Cardiac muscle cell (in vitro differentiated cells and primary cell): ENCODE measurements at places on chromosomes 2 and 18.
A peak's percentile ranks its signal among the peaks of the same experiment; 100 is the strongest.

GRCh38 chr2:150234787-150235446 lies 252.6 kb downstream of the RND3 start:
- no peak overlapping the region for H3K27ac ChIP-seq
- H3K4me3 ChIP-seq: no peak overlapping the region
- DNase-seq: peak; percentile 83
- H3K27me3 ChIP-seq: no peaks in the 10 kb centered on the region

DNA sequence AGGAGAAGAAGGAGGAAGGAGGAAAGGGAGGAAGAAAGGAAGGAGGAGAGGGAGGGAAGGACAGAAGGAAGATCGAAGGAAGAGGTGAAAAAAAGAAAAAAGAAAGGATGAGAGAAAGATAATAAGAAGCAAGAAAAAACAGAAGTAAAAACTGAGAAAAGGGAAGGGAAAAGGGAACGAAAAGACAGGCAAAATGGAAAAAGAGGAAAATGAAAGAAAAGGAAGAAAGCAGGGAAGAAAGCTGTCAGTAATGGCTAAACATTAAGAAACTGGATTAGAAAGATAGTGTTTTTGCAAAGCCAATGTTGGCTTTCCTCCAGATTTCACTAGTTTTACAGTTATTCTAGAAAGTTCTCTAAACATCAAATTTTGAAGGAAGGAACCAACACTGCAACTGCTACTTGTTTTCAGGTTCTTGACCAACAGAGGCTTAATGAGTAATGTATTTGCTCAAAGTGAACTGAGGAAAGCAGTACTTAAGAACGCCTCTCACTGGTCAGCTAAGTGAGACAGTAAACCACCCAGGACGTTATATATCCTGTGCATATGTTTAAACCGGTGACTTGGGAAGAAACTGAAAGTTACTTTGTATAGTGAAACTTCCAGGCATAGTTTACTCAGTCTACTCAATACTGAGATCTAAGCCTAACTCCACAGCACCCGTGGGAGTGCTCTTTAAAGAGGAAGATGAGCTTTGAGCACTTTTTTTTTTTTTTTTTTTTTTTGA lies 286.2 kb upstream of the TRIB2 start:
- no peak overlapping the region for H3K4me3 ChIP-seq
- no peak for DNase-seq
- H3K27me3 ChIP-seq: no peaks in the 10 kb centered on the region

- no peaks in the 10 kb centered on the region for H3K27me3 ChIP-seq
- H3K27ac ChIP-seq: no peak overlapping the region
- peaks cover 21% of the 10 kb centered on the region for H3K4me1 ChIP-seq
- no peaks in the 10 kb centered on the region for H3K36me3 ChIP-seq
Observed at GRCh38 chr2:143586119-143586518, 456.9 kb downstream of the ARHGAP15 start.

GRCh38 chr2:183093857-183094657 lies 15.5 kb downstream of the DUSP19 start:
- no peak overlapping the region for H3K4me3 ChIP-seq
- H3K36me3 ChIP-seq: no peaks in the 10 kb centered on the region
- no peaks in the 10 kb centered on the region for H3K27me3 ChIP-seq
- DNase-seq: no peak
- H3K27ac ChIP-seq: no peak overlapping the region

GRCh38 chr18:24603151-24603550 lies 142.7 kb downstream of the HRH4 start:
- DNase-seq: peak; percentile 24
- H3K4me3 ChIP-seq: no peak overlapping the region
- no peaks in the 10 kb centered on the region for H3K27me3 ChIP-seq

- no peaks in the 10 kb centered on the region for H3K36me3 ChIP-seq
- H3K4me3 ChIP-seq: no peak overlapping the region
- no peaks in the 10 kb centered on the region for H3K27me3 ChIP-seq
- no peak overlapping the region for H3K27ac ChIP-seq
Observed at GRCh38 chr2:200171731-200172482, 134.6 kb upstream of the SPATS2L start.

DNA sequence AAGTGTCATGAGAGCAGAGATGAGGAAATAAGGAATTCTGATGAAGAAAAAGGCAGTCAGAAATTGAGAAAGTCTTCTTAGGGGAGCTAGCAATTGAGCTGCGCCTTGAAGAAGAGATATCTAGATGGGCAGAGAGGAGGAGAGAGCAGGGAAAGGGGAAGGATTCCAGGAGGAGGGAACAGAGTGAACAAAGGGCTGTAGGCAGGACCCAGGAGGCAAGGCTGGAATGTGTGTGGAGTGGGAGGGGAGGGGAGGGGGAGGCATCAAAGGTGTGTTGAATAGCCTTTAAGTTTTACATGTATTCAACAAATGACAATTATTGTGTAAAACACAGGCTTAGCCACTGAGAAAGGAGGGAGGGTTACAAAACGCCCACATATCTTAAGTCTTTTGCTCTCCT lies 164.5 kb downstream of the TDRD15 start:
- no peak overlapping the region for H3K4me3 ChIP-seq
- DNase-seq: no peak
- no peak overlapping the region for H3K27ac ChIP-seq
- no peaks in the 10 kb centered on the region for H3K36me3 ChIP-seq
- peaks cover 9% of the 10 kb centered on the region for H3K4me1 ChIP-seq
- no peaks in the 10 kb centered on the region for H3K27me3 ChIP-seq

DNA sequence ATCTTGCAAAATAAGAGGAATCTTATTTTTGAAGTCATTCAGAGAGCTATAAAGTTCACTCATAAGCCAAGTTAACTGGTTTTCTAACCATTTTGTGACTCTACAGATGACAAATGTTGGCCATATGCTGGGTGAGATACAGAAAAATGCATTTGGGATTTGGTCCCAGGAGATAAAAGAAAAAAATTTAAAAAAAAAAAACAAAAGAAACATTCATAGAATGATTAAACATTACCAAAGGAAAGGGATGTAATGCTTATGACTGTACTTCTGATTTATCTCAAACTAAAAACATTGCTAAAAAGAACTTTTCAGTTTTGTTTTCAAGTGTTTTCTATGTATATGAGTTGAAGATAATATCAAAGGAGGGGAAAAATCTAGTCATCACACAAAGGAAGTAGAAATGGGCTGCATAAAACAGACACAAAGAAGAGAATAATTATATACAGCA lies 43.1 kb downstream of the PELI1 start:
- peak; percentile 81 for DNase-seq
- H3K36me3 ChIP-seq: peaks cover 5% of the 10 kb centered on the region
- H3K27ac ChIP-seq: no peak overlapping the region
- H3K4me3 ChIP-seq: no peak overlapping the region
- H3K27me3 ChIP-seq: no peaks in the 10 kb centered on the region
- peaks cover 21% of the 10 kb centered on the region for H3K4me1 ChIP-seq

DNA sequence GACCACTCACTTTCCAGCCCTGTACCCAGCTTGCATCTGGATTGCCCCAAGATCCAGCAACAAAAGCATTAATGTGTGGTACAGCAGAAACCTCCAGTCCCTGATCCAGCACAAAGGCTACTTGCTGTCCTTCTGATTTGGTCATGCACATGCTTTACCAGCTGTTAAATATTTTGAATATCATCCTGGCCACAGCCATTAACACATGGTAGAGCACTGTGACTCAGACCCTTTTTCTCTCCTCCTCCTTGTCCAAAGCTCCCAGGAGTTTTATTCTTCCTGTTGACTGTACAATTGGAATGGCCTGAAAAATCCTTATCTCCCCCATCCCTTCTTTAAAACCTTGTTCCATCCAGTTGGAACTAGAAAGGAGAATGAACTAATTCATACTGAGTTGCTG lies 419.7 kb upstream of the TNP1 start:
- no peak overlapping the region for H3K27ac ChIP-seq
- H3K4me3 ChIP-seq: no peak overlapping the region
- no peaks in the 10 kb centered on the region for H3K4me1 ChIP-seq
- H3K36me3 ChIP-seq: no peaks in the 10 kb centered on the region

GRCh38 chr2:175884697-175885393 lies 117.2 kb downstream of the LNPK start:
- no peak overlapping the region for H3K27ac ChIP-seq
- H3K4me1 ChIP-seq: peaks cover 5% of the 10 kb centered on the region
- no peaks in the 10 kb centered on the region for H3K36me3 ChIP-seq
- no peaks in the 10 kb centered on the region for H3K27me3 ChIP-seq

GRCh38 chr2:59726228-59727120 lies 827.0 kb downstream of the BCL11A start:
- H3K4me3 ChIP-seq: no peak overlapping the region
- H3K4me1 ChIP-seq: no peaks in the 10 kb centered on the region
- DNase-seq: no peak
- no peaks in the 10 kb centered on the region for H3K27me3 ChIP-seq

DNA sequence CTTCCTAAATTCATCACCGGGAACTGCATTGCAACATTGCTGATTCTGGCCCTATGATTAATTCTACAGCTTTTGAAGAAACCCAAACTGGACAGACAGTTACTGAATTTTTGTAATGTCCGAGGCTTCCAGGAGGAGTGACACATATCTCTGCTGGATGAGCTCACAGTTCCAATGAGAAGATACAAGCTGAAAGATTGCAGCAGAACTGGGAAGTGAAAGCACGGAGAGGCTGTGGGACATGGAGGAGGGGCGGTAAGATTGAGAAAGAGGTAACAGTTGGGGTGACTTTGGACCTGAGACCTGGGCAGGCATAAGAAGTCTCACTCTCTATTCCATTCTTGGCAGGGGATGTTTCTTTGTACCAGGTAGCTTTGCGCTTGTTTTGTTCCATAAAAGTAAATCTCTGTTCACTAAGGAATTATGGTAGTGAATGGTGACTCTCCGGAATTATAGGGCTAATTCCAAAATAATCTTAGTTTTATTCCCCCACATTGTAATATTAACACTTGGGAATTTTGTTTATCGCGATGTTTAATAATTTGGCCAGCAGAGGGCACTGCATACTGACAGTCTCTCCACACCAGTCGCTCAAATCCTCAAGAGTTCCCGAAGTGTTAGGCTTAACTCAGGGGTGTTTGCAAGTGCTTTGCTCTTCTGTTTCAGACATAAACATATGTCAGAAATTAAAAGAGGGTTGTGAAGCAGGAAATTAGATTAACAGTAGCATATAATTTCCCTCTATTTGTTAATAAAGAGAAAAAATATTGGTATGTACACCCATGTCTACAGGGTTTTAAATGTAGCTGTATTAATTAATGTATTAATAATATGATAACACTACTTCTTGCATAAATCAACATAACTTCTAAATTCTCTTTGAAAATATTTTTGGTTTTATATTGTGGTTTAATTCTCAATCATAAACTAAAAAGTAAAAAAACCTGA lies 201.4 kb downstream of the SOCS6 start:
- DNase-seq: peak; percentile 75
- no peaks in the 10 kb centered on the region for H3K4me1 ChIP-seq
- no peak overlapping the region for H3K4me3 ChIP-seq
- no peak overlapping the region for H3K27ac ChIP-seq
- no peaks in the 10 kb centered on the region for H3K36me3 ChIP-seq
- H3K27me3 ChIP-seq: no peaks in the 10 kb centered on the region

GRCh38 chr18:65942104-65942503 lies 191.3 kb downstream of the CDH7 start:
- H3K27ac ChIP-seq: no peak overlapping the region
- no peaks in the 10 kb centered on the region for H3K4me1 ChIP-seq
- no peaks in the 10 kb centered on the region for H3K36me3 ChIP-seq
- H3K27me3 ChIP-seq: no peaks in the 10 kb centered on the region
- no peak overlapping the region for H3K4me3 ChIP-seq
- DNase-seq: no peak

- peaks cover 4% of the 10 kb centered on the region for H3K4me1 ChIP-seq
- no peak for DNase-seq
- H3K4me3 ChIP-seq: no peak overlapping the region
- no peak overlapping the region for H3K27ac ChIP-seq
- H3K27me3 ChIP-seq: no peaks in the 10 kb centered on the region
- no peaks in the 10 kb centered on the region for H3K36me3 ChIP-seq
Observed at GRCh38 chr2:126720638-126721037, 64.7 kb downstream of the GYPC start.

DNA sequence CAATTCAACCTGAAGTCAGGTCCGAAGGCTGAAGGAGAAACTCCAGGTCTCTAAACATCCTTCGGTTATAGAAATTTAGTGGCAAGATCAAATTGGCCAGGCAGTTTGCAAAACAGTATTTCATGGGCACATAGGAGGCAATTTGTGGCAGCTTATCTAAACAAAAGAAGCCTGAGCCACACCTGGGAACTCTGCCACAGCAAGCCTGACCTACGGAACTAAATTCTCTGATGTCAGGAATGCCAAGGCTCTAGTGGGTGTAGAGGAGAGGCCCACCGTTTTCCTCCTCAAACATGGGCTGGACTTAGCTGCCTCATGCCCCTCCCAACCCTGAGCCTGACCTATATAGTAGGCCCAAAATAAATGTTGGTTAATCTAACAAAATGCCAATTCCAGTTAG lies 16.0 kb downstream of the SATB2 start:
- H3K27me3 ChIP-seq: no peaks in the 10 kb centered on the region
- DNase-seq: no peak
- H3K27ac ChIP-seq: no peak overlapping the region
- H3K36me3 ChIP-seq: no peaks in the 10 kb centered on the region
- no peaks in the 10 kb centered on the region for H3K4me1 ChIP-seq

GRCh38 chr18:22556222-22557167 lies 138.8 kb upstream of the CTAGE1 start:
- peak; percentile 46 for DNase-seq
- no peak overlapping the region for H3K4me3 ChIP-seq
- peak overlapping the region; percentile 56 for H3K27ac ChIP-seq
- H3K4me1 ChIP-seq: peaks cover 12% of the 10 kb centered on the region
- no peaks in the 10 kb centered on the region for H3K27me3 ChIP-seq
- H3K36me3 ChIP-seq: no peaks in the 10 kb centered on the region

- H3K4me3 ChIP-seq: no peak overlapping the region
- H3K4me1 ChIP-seq: no peaks in the 10 kb centered on the region
- H3K27me3 ChIP-seq: no peaks in the 10 kb centered on the region
- DNase-seq: peak; percentile 83
- H3K36me3 ChIP-seq: no peaks in the 10 kb centered on the region
- H3K27ac ChIP-seq: no peak overlapping the region
Observed at GRCh38 chr18:60549338-60549960, 176.9 kb upstream of the MC4R start.

GRCh38 chr2:9142551-9143263 lies 63.9 kb upstream of the ASAP2 start:
- H3K4me1 ChIP-seq: peaks cover 3% of the 10 kb centered on the region
- no peaks in the 10 kb centered on the region for H3K36me3 ChIP-seq
- H3K27ac ChIP-seq: no peak overlapping the region
- peak; percentile 76 for DNase-seq
- H3K4me3 ChIP-seq: no peak overlapping the region

GRCh38 chr2:32135409-32135808 lies 30.3 kb upstream of the SLC30A6 start:
- peak; percentile 68 for DNase-seq
- peaks cover 13% of the 10 kb centered on the region for H3K36me3 ChIP-seq
- peak overlapping the region; percentile 75 for H3K27ac ChIP-seq
- H3K4me3 ChIP-seq: no peak overlapping the region

GRCh38 chr2:233100192-233100998 lies 40.3 kb downstream of the INPP5D start:
- H3K4me3 ChIP-seq: no peak overlapping the region
- H3K27me3 ChIP-seq: no peaks in the 10 kb centered on the region
- no peak for DNase-seq
- no peaks in the 10 kb centered on the region for H3K36me3 ChIP-seq
- H3K27ac ChIP-seq: no peak overlapping the region
